WTC11 (cell line): ENCODE measurements at places on chromosomes 13 and 19.

GRCh38 chr13:114134944-114135610, 2.7 kb upstream of the RASA3 start:
- peak; percentile 4 for DNase-seq

DNA sequence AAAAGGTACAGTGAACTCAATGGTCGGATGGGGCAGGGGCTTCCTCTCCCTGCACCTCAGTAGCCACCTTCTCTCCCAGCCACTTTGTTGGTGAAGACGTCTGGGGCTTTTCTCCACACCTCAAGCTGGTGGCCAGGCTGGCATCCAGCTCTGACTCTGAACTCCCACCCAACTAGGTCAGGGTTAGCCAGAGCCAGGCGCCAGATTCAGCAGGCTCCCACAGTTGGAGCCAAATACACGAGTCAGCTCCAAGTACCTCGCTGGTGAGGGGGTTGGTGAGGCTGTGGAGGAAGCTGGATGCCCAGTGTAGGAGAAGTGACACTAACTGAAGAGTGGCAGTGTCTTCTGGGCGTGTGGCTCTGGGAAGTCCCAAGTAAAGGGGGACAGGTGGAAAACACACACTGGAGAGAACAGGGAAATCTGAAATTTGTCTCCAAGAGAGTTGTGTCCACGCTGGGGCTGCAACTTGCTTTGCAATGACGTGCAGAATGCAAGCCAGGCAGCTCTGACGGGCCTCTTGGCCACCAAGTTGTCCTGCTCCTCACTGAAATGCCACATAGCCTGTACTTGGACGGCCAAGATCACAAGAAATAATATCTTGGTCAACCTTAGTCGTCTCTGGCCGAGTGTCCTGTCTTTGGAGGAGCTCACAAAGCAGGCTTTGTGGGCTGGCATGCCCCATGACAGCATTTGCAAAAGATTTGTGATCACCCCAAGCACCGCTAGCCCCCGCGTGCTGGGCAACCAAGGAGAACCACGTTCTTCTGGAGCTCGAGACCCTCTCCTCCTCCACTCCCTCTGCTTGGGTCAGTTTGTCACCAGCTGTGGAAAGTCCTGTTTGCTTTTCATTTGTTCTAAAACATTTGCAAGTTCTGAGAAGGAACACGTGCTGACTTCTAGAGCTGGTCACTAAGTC, 18.1 kb downstream of the SLC7A1 start:
- no peak for DNase-seq

DNA sequence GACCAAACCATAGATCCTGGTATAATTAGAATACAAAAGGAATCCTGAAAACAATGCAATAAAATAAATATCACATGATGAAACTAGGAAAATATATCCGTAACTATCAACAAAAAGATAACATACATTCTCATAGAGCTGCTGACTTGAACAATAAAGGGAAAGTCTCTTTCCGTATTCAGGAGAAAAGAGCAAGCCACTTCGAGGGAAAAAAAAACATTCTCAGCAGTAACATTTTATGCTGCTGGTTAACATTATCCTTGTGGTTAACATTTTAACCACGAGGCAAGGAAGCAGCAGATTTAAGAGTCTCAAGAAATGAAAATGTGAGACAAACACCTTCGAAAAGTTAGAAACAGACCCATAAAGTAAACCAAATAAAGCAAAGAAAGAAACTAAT, 25.8 kb downstream of the NALCN start:
- no peak for DNase-seq

GRCh38 chr19:29966588-29967249, 24.7 kb downstream of the URI1 start:
- DNase-seq = no peak

DNA sequence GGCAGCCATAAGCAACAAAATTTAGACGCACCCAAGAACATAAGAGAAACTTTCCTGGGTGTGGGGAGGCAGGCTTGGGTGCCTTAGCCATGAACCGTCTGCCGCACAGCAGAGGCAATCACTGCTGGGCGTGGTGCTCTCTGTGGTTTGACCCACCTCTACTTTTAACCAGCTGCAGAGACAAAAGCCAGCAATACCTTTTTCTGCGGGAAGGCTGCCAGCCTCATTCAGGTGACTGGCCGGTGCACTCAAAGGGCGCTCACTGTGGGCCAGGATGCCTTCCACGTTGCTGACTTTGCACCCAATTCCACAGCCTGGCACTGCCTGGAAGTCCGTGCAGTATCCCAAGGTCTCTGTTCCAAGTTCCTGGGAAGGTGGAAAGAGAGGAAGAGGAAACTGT, 69.1 kb downstream of the ATP7B start:
- no peak for DNase-seq

GRCh38 chr19:45047188-45047797, 8.4 kb downstream of the CLASRP start:
- DNase-seq = no peak

GRCh38 chr19:52322429-52322828, 13.6 kb upstream of the ZNF610 start:
- no peak for DNase-seq

GRCh38 chr13:44397766-44398223, 24.2 kb downstream of the SERP2 start:
- no peak for DNase-seq

DNA sequence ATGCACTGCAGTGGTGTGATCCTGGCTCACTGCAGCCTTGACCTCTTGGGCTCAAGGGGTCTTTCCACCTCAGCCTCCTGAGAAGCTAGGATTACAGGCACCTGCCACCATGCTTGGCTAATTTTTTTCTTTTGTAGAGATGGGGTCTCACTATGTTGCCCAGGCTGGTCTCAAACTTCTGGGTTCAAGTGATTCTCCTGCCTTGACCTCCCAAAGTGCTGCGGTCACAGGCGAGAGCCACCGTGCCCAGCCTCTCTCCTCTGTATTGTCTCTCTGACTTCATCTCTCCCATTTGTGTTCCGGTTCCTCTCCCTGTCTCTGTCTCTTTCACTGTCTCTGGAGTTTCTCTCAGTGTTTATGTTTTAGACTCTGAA, 1.7 kb upstream of the C19orf85 start:
- no peak for DNase-seq

DNA sequence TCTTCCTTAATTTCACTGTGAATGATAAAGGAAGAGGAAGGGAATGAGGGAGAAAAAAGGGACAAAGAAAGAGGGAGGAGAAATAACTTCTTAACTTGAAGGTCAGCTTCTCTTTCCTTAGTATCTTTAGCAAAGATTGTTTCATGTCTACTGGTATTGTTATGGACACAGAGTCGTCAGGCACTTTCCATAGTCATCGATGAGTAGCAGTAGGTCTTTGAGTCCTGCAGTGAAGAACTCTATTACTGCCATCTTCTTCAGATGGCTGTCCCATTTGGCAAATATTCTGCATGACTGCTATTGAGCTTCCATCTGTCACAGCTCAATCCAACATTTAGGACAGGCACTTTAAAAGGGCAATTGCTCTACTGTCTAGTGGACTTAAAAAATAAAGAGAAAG, 2463.1 kb downstream of the PCDH9 start:
- no peak for DNase-seq

- DNase-seq = no peak
Observed at GRCh38 chr19:38839816-38840582, 8.4 kb upstream of the ECH1 start.

- DNase-seq = no peak
Observed at GRCh38 chr19:4991538-4991937, 22.6 kb downstream of the KDM4B start.

DNA sequence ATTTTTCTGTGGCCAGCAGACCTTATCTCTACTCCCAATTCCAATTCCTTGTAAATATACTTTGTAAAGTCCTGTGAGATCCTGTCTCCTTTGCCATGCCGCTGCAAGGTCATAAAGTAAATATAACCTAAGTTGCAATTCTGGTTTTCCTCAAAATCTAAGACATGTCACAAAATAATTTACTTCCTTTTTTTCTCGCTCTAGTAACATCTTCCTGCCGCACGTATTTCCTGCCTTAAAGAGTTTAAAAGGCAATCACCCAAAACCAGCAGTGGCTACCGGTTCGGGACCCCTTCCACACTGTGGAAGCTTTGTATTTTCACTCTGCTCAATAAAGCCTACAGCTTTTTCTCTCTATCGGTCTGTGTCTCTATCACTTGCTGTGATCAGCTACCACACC, 832.0 kb upstream of the SLITRK5 start:
- DNase-seq = no peak

DNA sequence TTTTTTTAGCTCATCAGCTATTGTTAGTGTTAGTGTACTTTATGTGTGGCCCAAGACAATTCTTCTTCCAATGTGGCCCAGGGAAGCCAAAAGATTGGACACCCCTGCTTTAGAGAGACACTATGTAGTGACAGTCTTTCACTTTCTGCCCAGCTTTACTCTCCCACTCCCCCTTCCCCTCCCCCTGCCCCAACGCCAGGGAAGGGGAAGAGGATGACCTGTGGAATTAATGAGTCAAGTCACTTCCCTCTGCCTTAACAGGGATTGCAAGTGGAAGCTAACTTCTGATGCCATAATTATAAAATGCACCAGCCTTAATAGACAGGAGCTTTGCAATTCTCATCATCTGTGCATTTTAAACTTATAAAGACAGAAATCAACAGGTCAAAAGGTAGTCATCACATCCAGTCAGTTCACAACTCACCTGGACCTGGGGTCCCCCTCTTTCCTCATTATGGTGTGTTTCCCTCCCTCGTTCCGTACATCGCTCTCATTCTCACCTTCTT, 1.6 kb downstream of the ZNF415 start:
- no peak for DNase-seq

GRCh38 chr19:20287070-20287469, 120.1 kb downstream of the ZNF486 start:
- DNase-seq = no peak

DNA sequence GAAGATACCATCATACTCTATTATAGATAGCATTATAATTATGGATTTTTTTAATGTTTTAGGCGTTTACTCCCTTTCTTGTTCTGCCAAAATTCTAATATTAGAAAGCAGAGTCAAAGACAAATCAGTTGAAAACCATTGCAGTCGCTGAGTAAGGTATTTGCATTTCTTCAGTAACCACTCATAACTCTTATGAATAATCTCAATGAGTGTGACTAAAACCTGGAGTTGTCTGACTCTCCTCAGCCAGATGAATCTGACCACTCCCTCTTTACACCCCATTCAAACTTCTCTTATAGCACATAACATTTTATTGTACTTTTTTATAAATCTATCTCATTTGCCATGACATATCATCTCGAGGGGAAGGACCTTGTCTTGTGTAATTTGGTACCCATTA, 1006.5 kb downstream of the DIAPH3 start:
- no peak for DNase-seq

- DNase-seq = no peak
Observed at GRCh38 chr13:46496086-46496485, 56.9 kb upstream of the LRCH1 start.

GRCh38 chr19:35184884-35185283, 30.3 kb downstream of the FXYD5 start:
- DNase-seq = no peak

DNA sequence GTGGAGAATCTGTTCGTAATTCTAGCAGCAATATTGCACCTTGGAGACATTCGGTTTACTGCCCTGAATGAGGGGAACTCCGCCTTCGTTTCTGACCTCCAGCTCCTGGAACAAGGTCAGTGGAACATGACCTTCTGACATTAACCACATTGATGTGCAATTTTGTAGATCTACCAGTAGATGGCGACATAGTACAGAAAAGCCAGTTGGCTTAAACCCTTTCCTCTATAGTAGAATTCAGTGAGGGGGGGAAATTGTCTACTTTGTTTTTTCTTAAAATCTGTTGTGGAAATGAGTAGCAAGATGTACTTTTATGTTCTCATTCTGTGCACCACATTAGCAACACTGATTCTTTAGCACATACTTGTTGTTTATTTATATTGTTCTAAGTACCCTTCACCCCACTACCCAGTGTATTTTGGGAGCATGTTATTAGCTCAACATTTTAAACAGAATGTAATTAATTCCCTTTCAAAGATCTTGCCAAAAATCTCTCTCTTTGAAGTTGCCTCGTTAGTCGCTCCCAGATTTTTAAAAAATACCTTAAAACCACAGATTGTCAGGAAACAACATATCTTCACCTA, 332.2 kb downstream of the MYO16 start:
- no peak for DNase-seq

- DNase-seq = no peak
Observed at GRCh38 chr13:113148940-113149503, 9.4 kb upstream of the PROZ start.

DNA sequence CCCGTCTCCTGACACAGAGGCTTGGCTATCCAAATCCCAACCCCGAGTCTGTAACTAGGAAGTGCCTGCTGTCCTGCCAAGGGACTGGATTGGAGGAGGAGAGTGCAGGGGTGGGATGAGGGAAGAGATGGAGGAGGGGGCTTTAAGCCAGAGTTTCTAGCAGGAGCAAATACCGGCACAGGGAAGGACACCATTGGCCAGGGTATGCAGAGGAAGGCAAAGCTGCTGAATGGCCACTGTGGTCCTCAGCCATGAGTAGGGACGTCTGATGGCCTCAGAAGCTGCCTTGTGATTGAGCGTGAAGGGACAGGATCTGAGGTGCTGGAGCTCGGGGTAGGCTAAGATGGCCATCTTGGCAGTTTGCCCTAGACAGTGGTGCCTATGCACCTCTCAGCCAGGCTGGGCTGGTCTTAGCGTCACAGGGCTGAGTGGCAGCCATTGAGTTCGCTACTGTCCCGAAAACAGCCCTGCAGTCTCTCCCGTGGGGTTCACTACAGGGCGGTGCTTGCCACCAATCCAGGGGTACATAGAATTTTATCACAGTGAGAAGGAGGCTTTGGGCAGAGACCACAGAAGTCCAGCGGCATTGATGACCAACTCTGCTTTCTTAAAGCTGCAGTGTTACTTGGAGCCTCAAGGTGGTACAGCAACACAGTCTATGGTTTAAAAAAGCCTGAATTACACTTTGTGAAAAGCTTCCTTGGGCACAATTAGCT, 61.8 kb downstream of the AKAP11 start:
- no peak for DNase-seq

- no peak for DNase-seq
Observed at GRCh38 chr13:96503481-96503880, 413.6 kb downstream of the HS6ST3 start.

DNA sequence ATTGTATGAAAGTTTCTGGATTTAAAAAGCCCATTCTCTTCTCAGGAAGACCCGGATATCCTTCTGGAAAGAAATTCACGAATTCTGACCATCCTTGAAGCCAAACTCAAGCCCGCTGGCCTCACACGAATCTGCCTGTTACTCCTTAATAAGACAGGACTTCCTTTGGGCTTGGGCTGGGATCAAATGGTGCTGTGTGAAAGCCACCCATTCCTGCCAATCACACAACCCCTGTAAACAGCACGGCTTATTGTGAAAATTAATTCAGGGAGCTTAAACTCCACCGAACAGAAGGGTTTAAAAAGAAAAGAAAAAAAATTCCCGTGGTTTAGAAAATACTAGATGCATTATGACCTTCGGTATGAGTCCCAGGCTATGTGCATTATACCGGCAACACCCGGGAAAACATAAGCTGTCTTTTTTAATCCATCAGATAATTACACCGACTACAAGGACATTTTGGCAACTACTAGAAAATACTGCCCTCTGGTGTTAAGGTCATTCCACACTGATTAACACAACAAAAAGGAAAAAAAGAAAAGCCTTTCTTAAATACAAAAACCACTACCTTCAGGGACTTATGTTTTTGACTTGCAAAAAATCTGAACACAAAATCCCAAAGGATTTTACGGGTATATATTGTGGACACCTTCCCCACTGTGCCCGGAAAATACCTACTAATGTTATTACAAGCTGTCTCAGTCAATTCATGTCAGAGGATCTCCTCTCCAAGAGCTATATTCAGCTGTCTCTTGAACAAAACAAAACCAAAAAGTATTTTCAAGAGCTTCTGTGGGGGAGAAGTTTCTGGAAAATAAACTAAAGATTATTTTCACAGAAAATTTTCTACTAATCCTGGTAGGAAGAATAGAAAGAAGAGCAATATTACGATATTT, 76.0 kb upstream of the LSM14A start:
- peak; percentile 16 for DNase-seq

GRCh38 chr13:91825516-91825915, 427.1 kb downstream of the GPC5 start:
- DNase-seq = no peak
